Smooth muscle cell of bladder (primary cell): ENCODE measurements at places on chromosomes 5 and 9. TPM values are rescaled to one million over a fixed set of nuclear protein-coding genes. Genes with fewer than 3 reads are reported as not detected.

The LCN6 gene
- not detected in 2 replicates for total RNA-seq

The TIGD6 gene
- total RNA-seq, result 7.4 and 10.3 TPM in 2 replicates

The TRPM3 gene
- 0.85 and 0.92 TPM in 2 replicates for total RNA-seq

The OTULINL gene
- 0.09 and 0.14 TPM in 2 replicates for total RNA-seq

The SLC45A2 gene
- total RNA-seq, result 0.14 and 0.18 TPM in 2 replicates

The LCN2 gene
- not detected in 2 replicates for total RNA-seq

The MLANA gene
- total RNA-seq, result not detected in 2 replicates
